ENCODE measurements at places on chromosomes 4 and X. TPM values are rescaled to one million over a fixed set of nuclear protein-coding genes. Genes with fewer than 3 reads are reported as not detected.

RPL39 gene
- 3,464 TPM for total RNA-seq

SMIM31 gene
- 0.05 TPM for total RNA-seq

PALLD gene
- 72.4 TPM for total RNA-seq

HOPX gene
- total RNA-seq, result not detected

INTU gene
- 1.0 TPM for total RNA-seq

GAGE2A gene
- total RNA-seq, result not detected

KIAA1210 gene
- 0.03 TPM for total RNA-seq

DIPK2B gene
- total RNA-seq, result not detected

SSX4B gene
- not detected for total RNA-seq

LAGE3 gene
- total RNA-seq, result 75.3 TPM

SPIN4 gene
- 4.0 TPM for total RNA-seq

TMEM47 gene
- total RNA-seq, result 1.5 TPM

CXCL6 gene
- total RNA-seq, result not detected
